ENCODE measurements at places on chromosomes 12 and 14. TPM values are rescaled to one million over a fixed set of nuclear protein-coding genes. Genes with fewer than 3 reads are reported as not detected.

The ARF6 gene
- polyA plus RNA-seq, result 30.7 TPM

The P2RX2 gene
- not detected for polyA plus RNA-seq

DNA sequence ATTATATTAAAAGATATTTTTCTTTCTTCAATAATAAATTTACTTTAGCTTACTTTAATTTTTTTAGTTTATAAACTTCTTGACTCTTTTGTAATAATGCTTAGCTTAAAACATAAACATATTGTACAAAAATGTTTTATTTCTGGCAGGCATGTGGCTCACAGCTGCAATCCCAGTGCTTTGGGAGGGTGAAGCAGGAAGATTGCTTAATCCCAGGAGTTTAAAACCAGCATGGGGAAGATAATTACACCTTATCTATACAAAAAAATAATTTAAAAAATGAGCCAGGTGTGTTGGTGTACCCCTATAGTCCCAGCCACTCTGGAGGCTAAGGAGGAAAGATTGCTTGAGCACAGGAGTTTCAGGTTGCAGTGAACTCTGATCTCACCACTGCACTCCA lies 120.7 kb downstream of the GPHN start:
- peak; percentile 28 for DNase-seq

DNA sequence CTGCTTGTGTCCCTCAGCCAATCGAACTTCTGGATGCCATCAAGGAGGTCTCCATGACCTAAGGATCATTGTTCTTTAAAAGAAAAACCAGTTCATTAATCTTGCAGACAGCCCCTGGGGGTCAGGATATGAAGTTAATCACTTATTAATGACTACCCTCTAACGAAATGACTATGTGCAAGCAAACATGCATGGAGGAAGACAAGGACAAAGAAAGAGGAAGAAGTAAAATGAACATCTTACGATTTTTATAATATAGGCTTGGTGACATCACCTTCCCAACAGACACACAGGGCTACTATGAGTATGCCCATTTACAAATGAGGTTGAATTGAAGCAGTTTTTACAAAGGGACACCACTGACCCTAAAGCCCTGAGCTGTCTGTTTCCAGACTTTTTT lies 111.1 kb upstream of the AMIGO2 start:
- no peak for DNase-seq

DNA sequence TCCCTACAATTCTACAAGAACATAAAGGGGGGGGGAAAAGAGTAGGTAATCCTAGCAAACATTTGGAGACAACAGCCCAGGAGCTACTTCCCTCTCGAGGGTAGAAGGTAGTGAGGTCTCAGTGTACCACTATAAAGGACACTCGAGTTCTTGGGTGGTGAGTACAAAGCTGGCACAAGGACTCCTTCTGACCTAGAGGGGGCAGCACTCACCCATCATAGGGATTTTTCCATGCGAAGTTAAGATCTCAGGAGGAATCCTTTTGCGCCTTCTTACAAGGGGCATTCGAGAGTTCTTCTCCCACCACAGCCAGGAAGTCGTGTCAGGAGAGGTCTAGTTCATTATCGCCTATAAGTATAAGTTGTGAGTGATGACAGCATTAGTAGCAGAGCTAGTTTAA lies 200.2 kb upstream of the RBM19 start:
- DNase-seq, result peak; percentile 36

- peak; percentile 39 for DNase-seq
Measured at GRCh38 chr14:72613231-72613974, 280.5 kb downstream of the DPF3 start.

DNA sequence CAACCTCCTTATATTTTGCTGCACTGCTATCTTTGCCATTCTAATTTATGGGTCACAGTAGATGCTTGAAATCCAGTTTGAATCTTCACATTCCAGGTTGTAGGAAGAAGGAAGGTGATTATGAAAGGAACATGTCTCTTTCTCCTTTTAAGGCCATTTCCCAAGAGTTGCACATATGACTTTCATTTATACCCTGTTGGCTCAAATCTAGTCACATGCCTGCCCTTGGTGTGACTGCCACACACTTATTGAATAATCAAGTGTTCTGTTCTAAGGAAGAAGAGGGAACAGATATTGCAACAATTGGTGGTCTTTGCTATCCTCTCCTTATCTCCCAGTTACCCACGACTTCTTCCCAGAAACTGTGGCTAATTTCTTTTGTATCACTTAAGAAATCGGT lies 404.3 kb downstream of the TMEM117 start:
- DNase-seq, result no peak

DNA sequence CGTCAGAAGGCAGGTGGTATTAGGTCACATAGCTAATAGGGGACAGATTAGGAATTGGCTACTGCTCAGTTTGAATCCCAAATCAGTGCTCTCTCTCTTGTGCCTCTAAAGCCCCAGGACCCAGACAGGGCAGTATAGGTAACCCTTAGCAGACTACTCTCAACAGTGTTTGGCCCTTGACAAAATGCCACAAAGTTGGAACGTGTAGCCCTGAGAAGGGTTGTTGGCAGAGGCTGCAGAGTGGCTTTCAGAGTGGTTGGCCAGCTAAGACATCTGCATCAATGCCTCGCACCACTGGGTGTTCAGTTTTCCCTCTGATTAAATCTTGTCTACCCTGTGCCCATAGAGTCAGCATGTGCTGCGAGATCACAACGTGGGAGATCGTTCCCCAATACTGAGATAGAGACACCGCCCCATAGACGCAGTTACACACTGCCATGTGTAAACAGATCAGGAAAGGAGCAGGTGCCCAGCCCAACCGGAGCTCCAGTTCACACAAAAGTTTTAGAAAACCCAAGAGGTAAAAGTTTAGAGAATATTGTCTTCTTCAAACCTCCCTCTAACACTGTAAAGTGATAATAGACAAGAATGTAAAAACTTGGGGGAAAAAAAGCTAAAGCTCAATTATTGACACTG lies 48.3 kb downstream of the EML1 start:
- DNase-seq, result no peak

Data from muscle of back (tissue), 13 donors.